Caco-2 (cell line): ENCODE measurements at places on chromosomes 16 and 17.

GRCh38 chr16:46745617-46746016, 2.5 kb downstream of the MYLK3 start:
- DNase-seq: no peak

GRCh38 chr17:16104189-16104588, 104.6 kb downstream of the TTC19 start:
- DNase-seq: no peak

- DNase-seq: no peak
These were observed 6.7 kb downstream of the TMEM208 start for GRCh38 chr16:67233596-67233995.

GRCh38 chr16:81610936-81611335, 166.3 kb downstream of the CMIP start:
- no peak for DNase-seq

GRCh38 chr16:48498769-48499631, 111.0 kb downstream of the N4BP1 start:
- DNase-seq: no peak

- no peak for DNase-seq
These were observed 45.7 kb downstream of the PGS1 start for GRCh38 chr17:78423961-78424675.

DNA sequence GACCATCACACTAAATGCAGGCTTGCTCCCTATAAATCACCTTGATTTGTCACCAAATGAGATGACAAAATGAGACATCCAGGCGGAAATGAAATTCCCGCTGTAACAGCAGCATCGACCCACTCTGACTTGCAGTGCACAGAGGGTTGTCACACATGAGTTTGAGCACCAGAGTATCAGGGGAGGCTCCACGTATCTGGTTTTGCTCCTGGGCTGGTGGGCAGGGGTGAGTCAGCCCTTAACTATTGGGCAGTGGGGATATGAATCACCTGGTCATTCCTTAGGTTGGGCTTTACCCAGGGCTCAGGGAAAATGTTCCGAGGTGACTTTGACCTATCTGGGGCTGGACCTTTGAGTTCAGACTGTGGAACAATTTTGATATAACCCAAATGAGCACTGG, 245.2 kb upstream of the CCL2 start:
- DNase-seq: no peak

- DNase-seq: no peak
These were observed 305.5 kb downstream of the SOX9 start for GRCh38 chr17:72426321-72426720.

- peak; percentile 19 for DNase-seq
These were observed 212.1 kb upstream of the TNRC6C start for GRCh38 chr17:77746393-77746792.

DNA sequence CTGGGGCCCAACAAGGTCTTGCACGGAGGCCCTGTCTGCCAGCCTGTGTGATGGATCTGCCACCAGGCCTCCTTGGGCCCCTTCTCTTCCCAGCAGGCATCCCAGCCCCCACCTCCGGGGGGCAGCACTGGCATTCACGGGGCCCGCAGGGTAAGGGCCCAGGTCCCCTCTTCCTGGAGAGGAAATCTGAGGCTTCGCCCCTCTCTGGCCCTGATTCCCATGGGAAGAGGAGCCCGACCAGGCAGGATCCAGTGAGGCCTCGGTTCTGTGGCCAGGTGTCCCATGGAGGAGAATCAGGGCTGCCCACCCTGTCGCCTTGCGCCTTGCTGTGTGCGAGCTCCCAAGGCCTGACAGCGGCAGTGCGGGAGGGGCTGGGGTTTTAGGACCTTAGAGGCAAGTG, 48.4 kb downstream of the PDPK1 start:
- DNase-seq: no peak

DNA sequence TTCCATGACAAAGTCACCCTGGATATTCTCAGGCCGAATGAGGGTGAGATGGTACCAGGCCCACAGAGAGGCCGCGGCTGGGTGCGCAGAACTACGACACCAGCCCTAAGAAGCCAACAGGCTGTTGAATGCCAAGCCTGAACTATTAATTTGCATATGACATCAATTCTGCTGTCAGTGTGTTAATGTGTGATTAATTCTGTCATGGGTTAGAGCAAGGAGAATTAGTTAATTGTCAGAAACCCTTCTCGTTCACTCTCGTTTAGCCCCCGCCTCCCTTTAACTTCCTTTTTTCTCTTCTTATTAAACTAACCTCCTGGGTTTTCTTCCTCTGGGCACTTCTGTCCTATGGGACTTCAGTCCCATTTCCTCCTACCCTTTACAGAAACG, 123.4 kb downstream of the ZFHX3 start:
- no peak for DNase-seq
